ENCODE measurements at places on chromosomes 1 and 21.

- no peak for DNase-seq
Measured at GRCh38 chr1:224447251-224447650, 12.7 kb upstream of the WDR26 start.

DNA sequence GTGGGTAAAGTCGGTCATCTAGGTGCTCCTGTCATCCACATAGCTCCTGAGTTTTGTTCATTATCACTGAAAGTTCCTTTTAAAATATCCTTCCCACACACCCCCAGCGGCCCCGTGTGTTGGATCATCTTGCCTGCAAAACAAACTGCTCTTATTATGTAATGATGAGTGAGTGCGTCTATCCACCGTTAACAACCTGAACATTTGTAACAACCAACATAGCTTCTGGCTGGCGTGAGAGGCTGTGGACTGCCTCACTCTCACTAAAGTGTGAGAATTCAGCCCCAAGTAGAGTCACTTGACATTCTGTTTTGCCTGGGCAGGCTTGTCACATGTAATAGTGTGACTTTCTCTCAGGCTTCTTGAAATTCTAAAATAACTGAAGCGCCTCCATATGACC lies 14.5 kb upstream of the KCNA2 start:
- DNase-seq, result no peak

DNA sequence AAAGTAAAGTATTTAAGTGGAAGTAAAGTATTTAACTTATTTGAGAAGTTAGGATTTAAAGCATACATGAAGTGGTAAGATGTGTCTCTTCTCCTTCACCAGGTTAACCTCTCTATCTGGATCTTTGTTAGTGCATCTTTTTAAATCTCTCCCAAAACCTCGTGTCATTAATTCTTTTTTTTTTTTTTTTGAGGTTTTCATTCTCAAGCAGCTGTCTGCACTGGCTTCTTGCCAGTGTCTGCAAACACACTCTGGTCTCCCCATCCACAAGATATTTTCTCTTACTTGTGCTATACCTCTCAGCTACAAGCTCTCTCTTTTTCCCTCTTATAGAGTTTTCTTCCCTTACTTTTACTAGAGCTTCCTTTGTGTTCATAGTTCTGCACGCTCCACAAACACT lies 49.0 kb downstream of the CLDN17 start:
- DNase-seq, result no peak

DNA sequence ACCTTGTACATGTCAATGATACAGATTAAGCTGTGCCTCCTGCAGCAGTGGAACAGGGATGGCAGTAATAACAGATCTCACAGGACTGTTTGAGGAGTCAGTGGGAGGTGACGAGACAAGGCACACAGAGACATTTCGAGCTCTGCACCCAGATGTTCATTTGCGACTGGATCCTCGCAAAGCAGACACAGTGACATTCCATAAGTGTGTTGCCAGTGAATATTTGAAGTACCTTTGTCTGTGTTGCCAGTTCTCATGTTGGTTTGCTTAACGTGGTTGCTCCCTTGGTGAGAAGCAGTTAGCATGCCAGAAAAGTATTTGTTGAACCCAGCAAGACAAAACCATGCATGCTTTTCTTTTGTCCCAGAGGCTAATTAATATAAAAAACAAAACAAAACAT lies 67.0 kb downstream of the NID1 start:
- DNase-seq, result no peak

GRCh38 chr1:46607345-46608130 lies 3.5 kb upstream of the MKNK1 start:
- DNase-seq, result no peak

DNA sequence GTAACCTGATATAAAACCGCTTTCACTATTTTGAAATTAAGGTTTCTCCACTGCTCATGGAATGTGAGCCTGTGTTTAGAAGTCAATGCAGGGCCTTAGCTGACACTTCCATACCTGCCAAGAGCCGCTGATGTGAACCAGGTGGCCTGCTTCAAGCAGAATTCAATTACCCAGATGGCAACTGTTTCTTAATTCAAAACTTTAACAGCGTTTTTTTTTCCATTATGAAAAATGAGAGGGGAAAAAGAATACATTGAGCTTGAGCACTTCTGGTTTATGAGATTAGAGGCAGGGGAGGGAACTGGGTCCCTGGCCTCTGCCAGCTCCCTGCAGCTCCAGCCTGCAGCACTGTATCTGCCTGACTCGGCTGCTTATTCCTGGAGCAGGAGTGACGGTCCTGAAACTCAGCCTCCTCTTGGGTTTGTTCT lies 7.7 kb upstream of the ATP1A1 start:
- no peak for DNase-seq

DNA sequence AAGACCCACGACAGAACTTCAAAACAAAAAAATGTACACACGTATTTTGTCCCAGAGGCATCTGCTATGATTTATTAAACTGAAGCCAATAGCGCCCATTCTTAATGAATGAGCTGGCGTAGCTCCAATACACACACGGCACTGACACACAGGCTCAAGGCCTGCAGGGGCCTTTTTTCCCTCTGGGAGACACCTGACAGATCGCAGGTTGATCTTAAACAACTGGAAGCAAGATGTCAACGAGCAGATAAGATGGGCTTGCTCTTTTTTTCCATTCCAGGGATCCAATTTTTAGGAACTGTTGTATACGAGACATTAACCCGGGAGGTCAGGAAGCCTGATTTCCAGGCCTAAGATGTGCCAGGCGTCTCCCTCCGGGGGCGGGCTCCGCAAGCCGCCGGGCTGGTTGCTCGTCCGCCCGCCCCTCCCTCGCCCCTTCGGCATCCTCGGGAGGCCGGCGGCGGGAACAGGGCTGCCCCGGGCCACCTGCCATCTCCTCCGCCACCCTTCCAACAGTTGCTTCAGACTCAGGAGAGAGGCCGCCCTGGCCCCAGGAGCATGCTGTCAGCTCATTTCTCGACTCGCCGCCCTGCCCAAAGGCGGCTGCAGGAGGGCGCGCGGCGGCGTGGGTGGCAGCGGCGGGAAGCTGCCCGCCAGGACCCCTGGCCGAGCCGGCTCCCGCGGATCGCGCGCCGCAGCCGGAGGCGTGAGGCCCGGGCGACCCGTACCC lies 735 bp downstream of the TTC13 start:
- peak; percentile 17 for DNase-seq

DNA sequence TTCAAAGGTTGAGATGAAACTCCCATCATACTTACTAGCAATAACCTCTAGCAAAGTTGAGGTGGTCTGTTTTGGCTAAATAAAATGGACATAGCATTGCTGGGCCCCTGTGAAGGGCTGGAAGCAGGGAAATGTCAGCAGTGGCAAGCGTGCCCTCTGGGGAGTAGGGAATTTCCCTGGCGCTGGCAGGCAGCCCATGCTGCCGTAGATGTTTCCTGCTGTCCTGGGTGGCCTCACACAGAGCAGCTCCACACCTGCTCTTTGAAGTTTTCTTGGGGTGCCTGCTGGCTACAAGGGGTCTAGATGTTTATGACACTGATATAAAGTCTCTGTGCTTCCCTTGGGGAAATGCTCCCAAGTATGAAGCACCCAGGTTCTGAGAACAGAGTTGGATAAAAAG lies 30.2 kb downstream of the ADARB1 start:
- DNase-seq, result no peak

GRCh38 chr1:168264296-168264695 lies 16.4 kb upstream of the TBX19 start:
- DNase-seq, result no peak

GRCh38 chr1:158649052-158649451 lies 37.5 kb downstream of the SPTA1 start:
- DNase-seq, result no peak

DNA sequence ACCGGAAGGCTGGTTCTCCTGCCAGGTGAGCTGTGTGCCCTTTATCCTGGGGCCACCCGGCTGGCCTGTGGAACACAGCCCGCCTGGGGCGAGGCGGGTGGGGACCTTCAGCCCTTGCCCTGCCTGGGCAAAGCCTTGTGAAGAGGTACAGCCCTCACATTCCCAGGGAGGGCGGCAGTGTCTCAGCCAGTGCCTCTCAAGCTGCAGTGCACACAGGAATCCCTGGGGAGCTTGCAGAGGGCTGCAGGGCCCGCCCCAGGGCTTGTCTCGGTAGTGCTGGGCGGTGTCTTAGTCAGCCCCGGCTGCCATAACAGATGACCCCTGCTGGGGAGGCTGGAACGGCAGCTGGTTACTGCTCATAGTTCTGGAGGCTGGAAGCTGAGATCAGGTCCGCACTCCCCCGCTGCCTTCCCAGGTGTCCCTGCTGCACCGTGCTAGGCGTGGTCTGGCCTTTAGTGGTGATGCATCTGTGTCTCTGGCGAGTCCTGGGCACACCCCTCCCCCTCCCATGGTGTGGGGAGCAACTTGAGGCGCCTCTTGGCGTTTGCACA lies 12.6 kb downstream of the DFFB start:
- DNase-seq, result no peak

GRCh38 chr1:20271498-20272400 lies 18.9 kb upstream of the VWA5B1 start:
- DNase-seq, result no peak

GRCh38 chr1:221100611-221101010 lies 221.4 kb downstream of the HLX start:
- DNase-seq, result no peak

- no peak for DNase-seq
Measured at GRCh38 chr1:25001125-25001915, 71.2 kb upstream of the RUNX3 start.

DNA sequence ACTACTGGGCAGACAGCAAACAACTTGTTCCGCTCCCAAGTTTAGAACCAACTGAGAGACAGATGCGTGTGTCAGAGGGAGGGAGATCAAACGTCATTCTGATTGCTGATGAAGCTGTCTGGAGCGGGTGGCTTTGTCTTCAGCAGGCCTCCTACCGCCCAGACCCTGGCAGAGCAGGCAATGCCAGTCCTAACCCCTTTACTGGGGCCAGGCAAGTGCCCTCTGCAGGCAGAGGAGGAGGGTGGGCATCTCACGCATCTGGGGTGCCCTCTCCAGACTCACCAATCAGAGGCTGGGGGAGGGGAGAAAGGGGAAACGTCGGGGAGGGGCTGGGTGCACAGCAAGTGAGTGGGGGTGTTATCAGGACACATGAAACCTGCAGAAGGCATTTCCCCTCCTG lies 126.6 kb downstream of the ACTL8 start:
- DNase-seq, result no peak

- peak; percentile 42 for DNase-seq
Measured at GRCh38 chr1:193111641-193112090, 6.5 kb upstream of the GLRX2 start.

- DNase-seq, result no peak
Measured at GRCh38 chr1:205065666-205066065, 18.6 kb downstream of the TMEM81 start.

GRCh38 chr1:46301808-46302640 lies 1.4 kb downstream of the LRRC41 start:
- peak; percentile 49 for DNase-seq

- no peak for DNase-seq
Measured at GRCh38 chr1:84152649-84153056, 8.6 kb downstream of the PRKACB start.

GRCh38 chr1:27858072-27858948 lies 14.0 kb upstream of the THEMIS2 start:
- peak; percentile 74 for DNase-seq

GRCh38 chr1:209648931-209649776 lies 3.1 kb downstream of the LAMB3 start:
- no peak for DNase-seq

GRCh38 chr1:5941671-5942070 lies 50.6 kb downstream of the NPHP4 start:
- DNase-seq, result no peak

DNA sequence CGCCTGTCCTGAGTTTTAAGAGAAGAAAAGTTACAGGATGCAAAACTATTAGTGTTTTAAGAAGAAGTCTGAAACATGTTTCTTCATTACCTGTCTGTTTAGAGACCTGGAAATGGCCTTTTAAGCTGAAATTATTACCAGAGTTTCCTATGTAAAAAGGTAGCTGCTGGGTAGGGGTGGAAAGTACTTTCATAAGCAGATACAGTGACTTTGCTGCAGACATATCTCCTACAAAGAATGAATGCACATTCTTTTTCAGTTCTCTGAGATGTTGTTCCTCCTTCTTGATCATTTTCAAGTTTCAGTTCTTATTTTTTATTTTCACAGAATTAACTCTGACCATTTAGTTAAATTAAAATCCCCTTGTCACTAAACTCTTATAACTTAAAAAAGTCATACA lies 1329.6 kb downstream of the KCNT2 start:
- no peak for DNase-seq

- peak; percentile 53 for DNase-seq
Measured at GRCh38 chr1:12276225-12276624, 46.4 kb downstream of the VPS13D start.

GRCh38 chr1:67831850-67832513 lies 1.3 kb downstream of the GNG12 start:
- DNase-seq, result peak; percentile 61

GRCh38 chr1:83928396-83928795 lies 70.5 kb downstream of the TTLL7 start:
- DNase-seq, result no peak

- no peak for DNase-seq
Measured at GRCh38 chr1:160084771-160085321, 3.5 kb downstream of the KCNJ9 start.

- DNase-seq, result no peak
Measured at GRCh38 chr1:154572468-154573167, 5.0 kb downstream of the CHRNB2 start.

DNA sequence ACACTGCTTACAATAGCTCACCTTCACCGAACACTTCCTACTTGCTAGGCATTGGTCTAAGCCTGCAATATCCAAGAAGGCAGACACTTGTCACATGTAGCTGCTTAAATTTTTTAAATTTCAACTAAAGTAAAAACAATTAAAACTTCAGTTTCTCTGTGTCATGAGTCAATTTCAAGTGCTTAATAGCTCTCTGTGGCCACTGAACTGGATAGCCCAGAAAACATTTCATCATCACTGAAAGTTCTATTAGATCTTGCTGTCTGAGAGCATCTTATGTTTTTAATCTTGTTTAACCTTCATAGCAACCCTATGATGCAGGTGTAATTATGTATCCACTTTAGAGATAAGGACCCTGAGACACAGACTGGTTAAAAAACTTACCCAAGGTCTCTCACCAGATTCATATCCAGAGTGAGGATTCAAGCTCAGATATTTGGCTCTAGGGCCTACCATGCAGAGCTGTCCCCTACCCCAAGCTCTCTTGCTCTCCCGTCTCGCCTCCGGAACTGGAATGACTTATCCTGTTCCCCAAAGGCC lies 2.6 kb upstream of the FCRL6 start:
- no peak for DNase-seq

DNA sequence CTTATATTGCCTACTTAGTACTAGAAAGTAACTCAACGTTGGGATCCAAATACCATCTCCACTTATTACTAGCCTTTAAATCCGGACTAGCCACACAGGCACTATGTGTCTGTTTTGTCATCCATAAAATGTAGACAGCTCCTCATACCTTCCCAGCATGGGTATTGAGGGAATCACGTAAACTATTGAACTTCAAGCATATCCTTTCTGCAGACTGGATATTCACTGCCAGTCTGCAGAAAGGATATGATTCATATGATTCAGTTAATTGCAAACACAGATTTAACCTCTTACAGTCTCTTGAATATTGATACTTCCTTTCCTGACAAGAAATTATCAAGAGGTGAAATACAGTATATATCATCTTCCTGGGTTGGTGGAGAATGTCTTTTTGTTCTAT lies 186.0 kb downstream of the LEPR start:
- no peak for DNase-seq
